ENCODE measurements at places on chromosomes 5 and 9.

GRCh38 chr9:68619636-68620035 lies 79.0 kb upstream of the TMEM252 start:
- DNase-seq = no peak

GRCh38 chr5:172680921-172681320 lies 39.9 kb downstream of the NEURL1B start:
- DNase-seq = no peak

DNA sequence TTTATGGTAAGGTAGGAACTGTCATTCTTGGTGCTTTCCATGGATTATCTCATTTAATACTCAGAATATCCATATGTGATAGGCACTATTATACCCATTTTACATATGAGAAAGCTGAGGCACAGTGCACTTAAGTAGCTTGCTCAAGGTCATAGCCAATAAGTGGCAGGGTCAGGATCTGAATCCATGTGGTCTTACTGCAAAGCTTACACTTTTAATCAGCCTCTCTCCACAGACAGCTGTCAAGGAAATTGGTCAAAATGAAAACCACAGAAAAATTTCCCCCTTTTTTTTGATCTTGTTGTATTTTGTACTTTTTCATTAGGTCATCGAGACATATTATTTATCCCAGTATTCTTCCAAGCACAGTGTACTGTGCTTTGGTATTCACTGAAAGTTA lies 78.5 kb downstream of the ERCC6L2 start:
- no peak for DNase-seq

DNA sequence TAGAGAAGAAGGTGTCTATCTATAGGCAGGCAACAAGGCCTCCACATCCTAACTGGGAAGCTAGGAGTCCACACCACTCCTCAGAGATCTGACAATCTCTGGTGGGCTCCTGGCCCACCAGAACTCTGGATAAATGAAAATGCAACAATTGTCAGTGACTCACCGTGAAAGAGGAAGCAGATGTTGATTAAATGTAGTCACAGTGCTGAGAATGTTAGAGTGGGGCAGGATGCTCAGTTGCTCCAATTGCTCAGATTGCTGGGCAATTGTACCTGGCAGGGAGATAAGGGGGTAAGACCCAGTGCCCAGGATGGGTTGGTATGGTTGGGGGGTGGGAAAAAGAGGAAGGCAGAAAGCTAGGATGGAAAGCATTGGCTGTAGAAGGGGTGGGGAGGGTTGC lies 4.3 kb downstream of the CCL19 start:
- DNase-seq = no peak

GRCh38 chr9:133693703-133694529 lies 44.2 kb downstream of the SARDH start:
- DNase-seq = no peak

DNA sequence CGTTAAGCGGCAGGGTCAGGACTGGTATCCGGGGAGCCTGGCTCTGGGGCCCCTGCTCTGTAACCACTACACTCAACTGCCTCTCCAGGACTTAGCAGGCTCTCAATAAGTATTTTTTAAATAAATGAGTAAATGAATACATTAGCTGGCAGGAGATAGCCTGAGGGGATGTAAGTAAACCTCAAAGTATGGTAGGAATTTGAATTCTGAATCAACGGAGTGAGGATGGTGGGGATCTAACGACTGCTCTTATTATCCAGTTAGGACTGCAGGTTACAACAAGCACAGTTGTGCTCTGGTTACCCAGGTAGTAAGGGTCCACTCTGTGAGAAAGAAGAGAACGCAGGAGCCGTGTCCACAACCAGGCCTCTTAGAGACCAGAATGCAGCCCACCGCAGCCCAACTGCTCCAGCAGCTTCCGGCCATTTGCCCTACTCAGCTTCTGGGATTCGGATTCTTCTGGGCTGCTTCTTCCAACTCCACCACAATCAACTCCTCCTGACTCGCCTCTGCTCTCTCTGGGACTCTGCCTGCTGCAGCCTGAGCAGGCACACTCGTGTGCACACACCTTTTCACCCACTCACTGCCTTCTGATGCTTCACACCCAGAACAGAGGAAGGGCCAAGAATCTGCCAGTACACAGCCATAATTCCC lies 52.6 kb downstream of the MED27 start:
- DNase-seq = no peak

DNA sequence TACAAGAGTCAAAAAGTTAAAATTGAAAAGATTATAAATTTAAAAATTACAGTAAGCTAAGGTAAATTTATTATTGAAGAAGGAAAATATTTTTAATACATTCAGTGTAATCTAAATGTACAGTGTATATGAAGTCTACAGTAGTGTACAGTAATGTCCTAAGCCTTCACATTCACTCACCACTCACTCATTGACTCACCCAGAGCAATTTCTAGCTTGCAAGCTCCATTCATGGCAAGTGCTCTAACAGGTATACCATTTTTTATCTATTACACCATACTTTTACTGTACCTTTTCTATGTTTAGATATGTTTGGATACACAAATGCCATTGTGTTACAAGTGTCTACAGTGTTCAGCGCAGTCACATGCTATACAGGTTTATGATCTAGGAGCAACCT lies 389.7 kb downstream of the RASEF start:
- no peak for DNase-seq

GRCh38 chr9:112755016-112755427 lies 4.5 kb downstream of the SNX30 start:
- no peak for DNase-seq

DNA sequence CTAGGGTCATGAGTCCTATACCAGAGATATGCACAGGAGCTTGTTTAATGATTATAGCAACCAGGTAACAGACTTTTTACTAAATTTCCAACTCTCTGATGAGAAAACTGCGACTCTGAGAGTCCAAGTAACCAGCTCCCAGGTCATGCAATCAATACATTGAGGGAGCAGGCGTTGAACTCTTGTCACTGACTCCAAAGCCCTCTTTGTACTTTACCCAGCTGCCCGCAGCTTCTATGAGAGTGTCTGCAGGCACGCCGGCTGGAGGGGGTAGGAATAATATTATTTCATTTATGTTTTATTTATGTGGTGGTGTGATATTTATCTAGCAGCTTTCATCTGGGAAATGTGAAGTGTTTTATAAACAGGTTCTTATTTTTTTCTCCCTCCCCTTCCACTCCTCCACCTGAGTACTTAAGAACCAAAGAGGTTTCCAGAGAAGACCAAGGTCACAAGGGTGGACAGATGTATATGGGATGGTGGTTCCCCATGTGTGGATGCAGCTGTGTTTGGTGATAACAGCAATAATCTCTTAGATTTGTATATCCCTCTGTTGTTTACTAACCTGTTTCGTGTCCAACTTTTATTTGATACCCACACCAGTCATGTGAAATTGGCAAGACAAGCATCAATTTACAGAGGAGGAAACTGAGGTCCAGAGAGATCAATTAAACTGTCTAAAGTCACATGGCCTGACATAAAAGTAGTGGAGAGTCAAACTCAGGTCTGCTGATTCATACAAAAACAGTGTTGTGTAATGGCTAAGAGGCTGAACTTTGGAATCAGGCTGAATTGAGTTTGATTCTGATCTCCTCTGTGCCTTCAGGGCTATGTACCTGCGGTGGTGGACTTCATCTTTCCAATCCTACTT lies 140.2 kb upstream of the TRIM32 start:
- no peak for DNase-seq

DNA sequence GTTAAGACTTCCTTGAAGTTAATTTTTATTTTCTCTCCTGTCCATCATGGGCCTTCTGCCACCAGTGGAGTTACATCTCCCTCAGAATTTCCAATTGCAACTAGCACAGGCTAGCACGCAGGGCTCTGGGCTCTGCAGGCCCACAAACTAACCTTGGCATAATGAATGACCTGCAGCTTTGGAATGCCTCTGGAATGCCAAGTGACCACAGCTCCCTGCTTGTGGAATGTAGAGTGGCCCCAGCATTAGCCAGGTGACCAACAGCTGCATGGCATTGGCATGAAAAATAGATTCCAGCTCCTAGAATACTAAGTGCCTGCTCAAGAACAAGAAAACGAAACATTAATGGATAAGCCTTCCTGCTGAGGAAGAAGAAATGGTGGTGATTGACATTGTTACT lies 726.1 kb downstream of the BRINP1 start:
- no peak for DNase-seq

DNA sequence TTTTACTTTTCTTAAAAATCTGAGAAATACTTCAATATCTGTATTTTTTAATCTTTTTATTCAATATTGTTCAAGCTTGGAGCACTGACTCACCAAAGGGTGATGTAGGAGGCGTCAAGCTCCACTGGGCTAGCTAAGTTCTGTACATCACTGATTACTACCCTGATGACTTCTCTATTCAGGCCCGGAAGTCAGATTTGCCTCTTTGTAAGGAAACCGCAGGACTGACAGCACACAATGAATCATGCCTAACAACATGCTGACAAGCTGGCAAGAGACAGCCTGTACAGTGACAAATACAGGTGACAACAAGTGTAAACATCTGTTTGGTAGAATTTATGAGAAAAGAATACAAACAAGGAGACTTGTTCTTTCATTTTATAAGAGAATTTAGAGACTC lies 627.9 kb upstream of the RORB start:
- DNase-seq = no peak

GRCh38 chr9:136339173-136339957 lies 12.0 kb downstream of the GPSM1 start:
- DNase-seq = no peak

DNA sequence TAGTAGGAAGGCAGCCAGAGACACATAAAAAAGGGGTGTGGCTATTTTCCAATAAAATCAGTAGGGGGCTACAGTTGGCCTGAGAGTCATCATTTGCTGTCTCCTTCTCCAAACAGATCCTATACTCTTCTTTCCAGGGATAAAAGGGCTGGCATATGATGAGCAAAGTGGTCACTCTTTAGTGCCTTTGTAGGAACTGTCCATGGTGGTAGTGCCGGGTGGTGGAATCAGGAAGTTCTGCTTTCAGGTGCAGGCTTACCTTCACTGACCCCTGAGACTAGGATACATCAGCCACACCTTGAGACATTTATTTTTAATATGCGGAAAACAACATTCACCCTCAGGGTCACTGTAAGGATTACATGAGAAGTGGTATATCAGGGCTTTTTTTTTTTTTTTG lies 80.8 kb downstream of the ASTN2 start:
- DNase-seq = no peak

GRCh38 chr5:137665678-137666460 lies 70.0 kb downstream of the KLHL3 start:
- no peak for DNase-seq

GRCh38 chr5:43482490-43483297 lies 971 bp downstream of the TMEM267 start:
- DNase-seq = no peak

- DNase-seq = no peak
Observed at GRCh38 chr9:108463932-108464606, 391.7 kb downstream of the ACTL7B start.

DNA sequence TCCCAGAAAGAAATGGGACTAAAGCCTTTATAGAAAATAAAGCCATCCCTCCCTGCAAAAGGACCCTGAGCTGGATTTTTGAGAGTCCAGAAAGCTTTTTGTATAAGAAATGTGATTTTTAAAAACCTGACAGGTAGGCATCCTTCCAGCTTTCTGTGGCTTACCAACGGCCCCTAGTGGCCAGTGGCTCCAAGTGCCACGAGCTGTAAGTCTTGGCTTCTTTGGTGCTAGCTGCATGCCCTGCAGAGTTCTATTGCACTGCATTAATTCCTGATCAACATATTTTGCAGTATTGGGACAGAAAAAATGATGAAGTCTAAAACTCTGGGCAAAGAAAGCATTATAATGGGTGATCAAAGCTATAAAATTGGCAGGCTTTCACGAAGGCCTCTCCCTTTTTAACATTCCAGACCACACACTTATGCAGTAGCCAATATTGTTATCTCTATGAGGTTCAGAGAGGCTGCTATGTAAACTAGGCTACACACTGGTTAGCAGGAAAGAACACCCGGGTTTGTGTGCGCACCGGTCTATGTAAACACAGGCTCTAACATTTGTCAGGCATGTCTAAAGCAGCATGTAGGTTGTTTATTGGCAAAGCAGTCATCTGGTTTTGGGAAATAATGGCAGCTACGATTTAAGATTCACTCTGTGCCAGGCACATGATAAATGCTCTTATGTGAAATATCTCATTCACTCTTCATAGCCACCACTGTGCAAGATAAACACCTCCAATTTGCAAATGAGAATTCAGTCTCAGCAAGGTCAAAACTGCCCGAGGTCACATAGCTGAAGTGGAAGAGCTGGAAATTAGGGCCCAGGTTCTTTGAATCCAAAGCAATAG lies 55.2 kb downstream of the NMUR2 start:
- DNase-seq = no peak

DNA sequence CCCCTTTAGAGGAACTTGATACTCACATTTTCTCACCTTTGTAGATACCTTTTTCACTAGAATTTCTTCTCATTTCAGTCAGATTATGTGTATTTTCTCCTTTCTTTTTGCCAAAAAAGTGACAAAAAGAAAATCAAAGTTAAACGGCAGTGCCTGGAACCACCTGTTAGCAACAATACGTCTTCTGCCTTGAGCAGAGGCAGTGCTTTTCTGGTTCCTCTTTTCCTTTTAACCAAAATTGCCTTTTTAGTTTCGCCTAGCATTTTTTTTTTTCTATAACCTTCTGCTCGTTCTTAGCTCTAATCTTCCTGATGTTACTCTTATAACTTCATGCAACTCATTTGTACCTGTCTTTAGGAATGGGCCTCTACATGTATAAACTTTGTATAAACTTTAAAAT lies 26.1 kb downstream of the SMIM32 start:
- no peak for DNase-seq

DNA sequence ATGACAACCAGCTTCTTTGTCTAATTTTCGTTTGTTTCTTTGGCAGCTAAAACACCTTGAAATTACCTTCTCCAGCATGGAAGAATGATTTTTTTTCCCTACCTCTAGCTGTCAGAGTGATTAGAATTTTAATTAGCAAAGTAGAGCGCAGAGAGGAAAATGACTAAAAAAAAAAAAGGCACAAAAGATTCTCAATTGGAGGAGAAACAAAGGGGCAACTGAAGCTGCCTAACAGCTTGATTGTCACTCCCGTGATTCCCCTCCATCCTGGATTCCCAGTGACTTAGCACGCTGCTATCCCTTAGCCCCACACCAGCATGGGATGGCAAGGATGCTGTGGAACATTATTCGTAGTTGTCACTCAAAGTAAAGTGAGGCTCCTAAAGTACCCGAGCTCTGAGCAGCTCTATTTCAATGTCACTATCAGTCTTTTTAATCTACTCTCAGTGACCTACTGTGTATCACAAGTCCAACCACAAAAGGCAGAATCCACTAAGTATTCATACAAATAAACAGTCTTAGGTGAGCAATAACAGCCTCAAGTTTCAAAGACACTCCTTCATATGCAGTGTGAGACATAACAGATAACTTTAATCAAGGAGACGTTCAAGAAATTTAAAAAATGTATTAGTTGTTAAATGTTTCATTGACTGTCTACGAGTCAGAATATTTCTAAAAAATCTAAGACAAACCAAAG lies 710.0 kb upstream of the GRAMD2B start:
- DNase-seq = no peak

- no peak for DNase-seq
Observed at GRCh38 chr9:113514061-113514460, 50.5 kb downstream of the RGS3 start.

- no peak for DNase-seq
Observed at GRCh38 chr5:160435532-160435931, 13.9 kb downstream of the PTTG1 start.

Data from activated CD4-positive, CD25-positive, alpha-beta regulatory T cell treated with anti-CD3 and anti-CD28 coated beads, Interleukin-2, amount 50 U/mL, for 16 hours (primary cell).